CD4-positive, alpha-beta T cell treated with Interleukin-21 for 1 hour (primary cell): ENCODE measurements at places on chromosomes 16 and 17.

- peak; percentile 56 for DNase-seq
These were observed 3.4 kb downstream of the MYO18A start for GRCh38 chr17:29176558-29177351.

- DNase-seq: no peak
These were observed 560.6 kb downstream of the CDH13 start for GRCh38 chr16:83187405-83187804.

GRCh38 chr16:58464047-58464915 lies 35.7 kb upstream of the NDRG4 start:
- no peak for DNase-seq

DNA sequence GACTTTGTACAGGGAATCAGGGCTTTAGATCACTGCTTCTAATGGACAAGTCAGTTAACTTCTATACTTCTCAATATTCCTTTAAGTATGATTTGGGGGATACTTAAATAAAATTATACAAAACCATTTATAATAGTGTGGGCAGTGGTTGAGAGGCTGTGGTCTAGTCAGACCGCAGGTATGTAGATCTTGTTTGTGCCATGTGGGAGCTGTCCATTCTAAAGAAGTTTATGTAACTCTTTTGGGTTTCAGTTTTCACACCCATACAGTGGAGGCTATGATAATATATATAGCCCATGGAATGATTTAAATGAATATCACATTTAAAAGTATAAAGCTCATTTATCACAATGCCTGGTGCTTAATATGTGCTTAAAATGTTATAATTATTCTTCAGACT lies 654.3 kb upstream of the KIF2B start:
- DNase-seq: no peak

- DNase-seq: no peak
These were observed 2.0 kb upstream of the FOXF1 start for GRCh38 chr16:86508028-86508946.
